ENCODE measurements at places on chromosomes 3 and 15. TPM values are rescaled to one million over a fixed set of nuclear protein-coding genes. Genes with fewer than 3 reads are reported as not detected.

Gene TMEM266
- total RNA-seq, result 0.25 TPM

Gene KIF15
- 1.1 TPM for total RNA-seq

Gene PLA1A
- total RNA-seq, result not detected

Gene UBE2E1
- total RNA-seq, result 65.3 TPM

Gene DNAH12
- total RNA-seq, result 0.22 TPM

Gene GABRB3
- not detected for total RNA-seq

Gene LDHAL6B
- not detected for total RNA-seq

Gene FBXL22
- 1.7 TPM for total RNA-seq

Gene REC114
- total RNA-seq, result not detected

DNA sequence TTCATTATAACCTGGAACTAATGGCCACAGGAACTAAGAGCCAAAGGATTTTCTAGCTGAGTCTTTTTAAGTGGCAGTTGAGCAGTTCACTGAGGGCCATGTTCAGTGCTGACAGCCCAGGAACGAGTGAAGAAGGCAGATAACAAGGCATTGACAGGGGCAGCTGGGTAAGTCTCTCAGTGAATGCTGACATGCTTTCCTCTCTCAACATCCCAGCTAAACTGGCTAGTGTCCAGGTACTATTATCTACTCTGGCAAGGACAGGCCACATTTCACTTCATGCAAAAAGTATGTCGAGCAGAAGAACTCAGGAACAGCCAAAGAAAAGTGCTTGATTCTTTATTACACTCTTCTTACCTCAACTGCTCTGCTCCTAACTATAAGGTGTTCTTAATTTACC, 515.9 kb downstream of the NLGN1 start:
- no peak for DNase-seq

DNA sequence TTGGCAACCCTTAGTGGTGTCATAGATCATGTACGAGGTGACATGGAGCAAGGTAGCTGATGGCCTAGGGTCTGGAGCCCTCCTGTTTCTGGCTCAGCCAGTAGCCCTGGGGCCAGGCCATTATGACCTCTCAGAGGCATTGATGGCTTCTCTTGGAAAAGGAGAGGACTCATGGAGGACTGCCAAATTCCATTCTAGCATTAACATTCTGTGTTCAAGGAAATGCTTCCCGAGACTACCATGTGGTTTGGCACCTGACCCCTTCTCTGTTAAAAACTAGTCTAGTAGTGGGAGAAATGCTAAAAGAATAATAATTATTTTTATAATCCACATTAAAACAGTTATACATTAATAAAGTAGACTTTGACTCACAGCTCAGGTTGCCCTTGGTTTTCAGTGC, 40.2 kb upstream of the ADAMTSL3 start:
- DNase-seq, result no peak

- DNase-seq, result no peak
Measured at GRCh38 chr3:6551165-6551564, 309.8 kb upstream of the GRM7 start.

DNA sequence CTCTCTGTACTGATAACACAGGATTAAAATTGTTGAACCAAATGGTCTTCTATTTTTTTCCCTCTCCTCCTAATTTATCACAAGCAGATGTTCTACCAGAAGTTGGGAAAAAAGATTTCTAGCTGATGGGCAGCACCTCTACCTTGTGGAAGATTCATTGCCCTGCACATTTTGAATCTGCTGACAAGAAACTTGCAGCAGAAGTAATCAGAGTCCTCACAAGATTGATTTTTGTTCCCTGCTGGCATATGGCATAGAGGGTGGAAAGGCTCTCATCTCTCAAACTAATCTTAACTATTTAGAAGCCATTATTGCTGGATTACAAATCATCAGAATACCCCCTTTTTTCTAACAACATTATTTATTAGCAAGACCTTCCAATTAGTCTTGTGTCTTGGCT, 148.9 kb upstream of the MEIS2 start:
- no peak for DNase-seq

- DNase-seq, result peak; percentile 50
Measured at GRCh38 chr15:40130799-40131502, 22.3 kb upstream of the BMF start.

DNA sequence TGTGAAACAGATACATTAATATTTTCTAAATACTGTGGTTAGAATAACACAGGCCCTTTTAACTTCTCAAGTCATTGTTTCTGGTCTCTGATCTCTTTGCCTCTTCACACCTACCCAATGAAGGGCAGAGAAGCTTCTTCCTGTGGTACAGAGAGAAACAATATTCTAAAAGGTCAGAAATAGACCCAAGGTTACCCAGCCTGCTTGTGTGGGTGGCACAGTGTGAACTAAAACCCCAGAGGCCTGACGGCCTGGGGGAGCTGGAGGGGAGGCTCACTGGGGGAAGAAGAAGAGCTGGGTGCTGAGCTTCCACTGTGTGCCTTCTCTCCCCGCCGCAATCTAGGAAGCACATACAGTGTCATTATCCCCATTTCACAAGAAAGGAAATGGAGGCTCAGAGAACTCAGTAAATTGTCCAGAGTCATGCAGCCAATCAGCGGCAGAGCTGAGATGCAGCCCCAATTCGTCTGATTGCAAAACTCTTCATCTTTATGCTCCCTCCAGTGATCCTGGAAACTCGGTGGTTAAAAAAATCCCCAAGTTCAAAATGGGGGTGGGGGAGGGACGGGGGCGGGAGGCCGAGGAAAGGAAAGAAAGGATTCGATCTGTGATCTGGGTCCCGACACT, 64.1 kb upstream of the HEG1 start:
- DNase-seq, result no peak

DNA sequence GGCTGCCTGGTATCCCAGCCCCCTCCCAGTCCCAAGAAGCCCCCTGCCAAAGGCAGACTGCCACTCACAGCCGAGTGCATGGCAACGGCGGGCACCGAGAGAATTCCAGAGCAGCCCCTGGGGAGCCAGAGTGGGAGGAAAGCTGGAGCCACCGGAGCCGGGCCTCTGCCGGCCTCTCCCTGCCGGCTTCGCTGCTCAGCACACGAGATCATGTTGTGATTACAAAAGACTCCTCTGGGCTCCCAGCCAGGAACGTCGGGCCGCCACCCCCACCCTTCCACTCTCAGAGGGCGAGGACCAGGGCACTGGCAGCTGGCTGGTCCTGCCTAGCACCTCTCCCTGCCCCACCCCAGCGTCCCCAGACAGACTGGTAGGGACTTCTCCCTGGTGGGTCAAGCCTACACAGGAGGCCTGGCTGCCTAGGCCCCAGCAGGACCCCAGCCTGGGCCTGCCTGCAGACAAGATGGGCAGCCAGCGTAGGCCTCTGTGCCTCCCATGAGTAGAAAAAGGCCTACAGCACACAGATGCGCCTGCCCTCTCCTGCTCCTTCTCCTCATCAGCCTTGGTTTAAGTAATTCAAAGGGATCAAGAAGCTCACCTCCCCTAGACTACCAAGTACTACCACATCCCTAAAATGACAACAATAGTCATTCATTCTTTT, at the start of gene CCDC9B:
Gene CCDC9B, minus strand, starts transcription at position 200 of the 661 bp plus-strand sequence. Its CDS starts 120 bp downstream, at position 80.
- DNase-seq, result no peak

DNA sequence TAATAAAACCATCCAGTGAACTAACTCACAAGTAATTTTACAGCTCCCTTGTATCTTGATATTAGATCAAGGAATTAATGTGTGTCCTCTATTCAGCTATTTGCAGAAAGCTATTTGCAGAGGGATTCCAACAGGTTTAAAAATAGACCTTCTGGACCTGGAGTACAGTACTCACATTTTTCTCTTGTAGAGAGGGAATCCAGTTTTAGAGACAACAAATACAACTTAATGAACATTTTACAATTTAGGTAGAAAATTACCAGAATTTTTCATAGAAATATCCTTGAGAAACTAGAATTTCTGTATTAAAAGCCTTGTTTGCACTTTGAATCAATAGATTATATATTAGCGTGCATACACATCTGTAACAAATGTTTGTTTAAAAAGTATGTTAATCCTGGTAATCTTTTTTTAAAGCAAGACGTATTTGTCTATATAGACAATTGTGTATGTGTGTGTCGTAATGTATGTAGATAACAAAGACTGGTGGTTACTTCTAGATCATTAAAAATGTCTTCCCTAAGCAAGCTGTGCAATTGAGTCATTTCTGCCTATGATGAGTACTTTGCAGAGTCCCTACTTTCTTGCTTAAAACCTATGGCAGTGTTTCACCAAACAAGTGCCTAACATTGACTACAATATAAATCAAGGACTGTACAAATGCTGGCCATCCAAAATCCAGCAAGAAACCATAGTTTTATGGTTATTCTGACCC, 57.9 kb downstream of the PPP2R3A start:
- no peak for DNase-seq

DNA sequence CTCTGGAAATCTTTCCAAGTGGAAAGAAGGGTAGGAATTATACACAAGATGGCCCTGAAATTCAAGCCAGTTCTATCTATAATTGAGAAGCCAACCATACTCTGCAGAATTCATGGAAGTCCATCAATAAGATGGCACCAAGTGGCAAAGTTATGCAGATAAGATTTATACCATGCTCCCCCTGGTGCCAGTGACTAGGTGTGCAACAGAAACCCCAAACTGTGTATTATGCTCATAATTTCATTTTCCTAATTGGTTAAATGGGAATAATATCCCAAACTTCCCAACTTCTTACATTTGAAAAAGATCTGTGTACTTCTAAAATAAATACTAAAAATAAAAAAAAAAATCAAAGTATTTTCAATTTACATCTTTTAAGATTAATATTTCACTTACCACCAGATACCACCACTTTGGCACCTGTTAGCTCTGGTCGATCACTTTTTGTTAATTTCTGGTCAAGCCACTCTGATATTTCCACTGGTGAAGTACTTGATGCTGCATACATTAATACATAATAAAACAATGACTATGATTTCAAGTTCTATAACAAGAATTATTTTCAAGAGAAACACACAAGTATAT, 25.9 kb downstream of the ETFA start:
- peak; percentile 20 for DNase-seq

DNA sequence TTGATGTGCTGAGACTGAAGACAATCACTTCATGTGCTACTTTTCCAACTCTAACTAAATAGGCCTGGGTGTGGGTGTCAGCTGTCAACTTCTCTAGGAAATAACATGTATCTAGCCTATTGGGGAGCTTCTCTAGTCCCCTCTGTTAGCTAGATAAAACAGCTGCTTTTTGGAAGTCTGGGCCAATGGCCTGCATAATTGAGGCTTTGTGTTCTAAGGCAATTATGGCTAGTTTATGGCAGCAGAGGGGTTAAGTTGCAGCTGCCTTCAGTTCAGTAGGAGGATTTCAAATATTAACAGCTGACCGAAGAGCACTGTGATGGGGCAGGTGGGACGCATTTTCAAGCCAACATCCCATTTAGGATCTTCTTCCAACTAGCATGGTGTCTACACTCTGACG, 6.4 kb downstream of the COL8A1 start:
- DNase-seq, result no peak

DNA sequence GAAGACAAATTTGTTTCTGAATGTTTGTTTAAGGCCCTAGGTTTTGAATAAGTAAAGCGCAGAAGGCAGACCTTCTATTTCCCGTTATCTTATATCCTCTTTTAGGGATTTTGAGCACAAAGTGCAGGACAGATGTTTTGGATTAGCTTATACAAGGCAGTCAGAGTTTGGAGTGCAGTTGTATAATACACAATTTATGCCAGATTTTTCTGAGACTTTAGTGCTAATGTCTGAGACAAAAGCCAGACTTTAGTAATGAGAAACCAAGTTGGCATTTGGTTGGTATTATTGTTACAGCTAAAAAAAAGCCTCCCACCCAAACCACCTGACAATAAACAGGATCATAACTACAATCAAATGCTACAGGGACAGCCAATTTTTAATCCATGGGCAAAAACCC, 309.9 kb upstream of the SATB1 start:
- DNase-seq, result no peak

DNA sequence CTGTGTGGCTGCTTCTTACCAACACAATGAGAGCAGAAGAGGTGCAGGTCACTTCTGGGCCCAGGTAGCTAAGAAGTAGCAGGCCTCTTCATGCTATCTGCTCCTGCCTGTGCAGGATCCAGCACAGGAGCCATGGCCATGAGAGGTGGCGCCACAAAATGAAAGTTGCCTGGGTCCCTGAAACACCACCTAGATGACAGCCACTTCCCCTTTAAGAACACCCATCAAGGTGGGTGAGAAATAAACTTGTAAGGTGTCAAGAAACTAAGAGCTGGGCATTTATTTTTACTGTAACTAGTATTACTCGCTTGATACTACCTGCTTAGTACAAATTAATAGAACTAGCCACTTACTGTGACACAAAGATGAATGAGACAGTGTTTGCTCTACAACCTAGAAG, 484.6 kb upstream of the TBL1XR1 start:
- no peak for DNase-seq

DNA sequence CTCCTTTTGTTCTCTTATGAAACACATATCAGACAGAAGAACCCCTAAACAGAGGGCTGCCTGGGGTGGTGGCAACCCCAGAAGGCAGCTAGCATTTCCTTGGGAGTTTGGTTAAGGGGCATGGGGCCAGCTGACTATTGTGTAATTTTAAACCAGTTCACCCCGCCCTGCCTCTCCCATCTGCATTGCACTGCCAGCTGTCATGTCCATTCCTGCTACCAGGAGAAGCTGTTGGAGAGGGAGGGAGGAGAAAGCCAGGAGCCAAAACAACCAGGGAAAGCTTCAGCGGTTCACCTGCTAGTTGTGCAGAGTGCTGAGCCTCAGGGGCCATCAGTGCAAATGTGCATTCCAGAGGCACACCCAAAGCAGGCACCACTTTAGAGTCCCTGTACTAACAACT, 47.6 kb upstream of the ATP1B3 start:
- DNase-seq, result no peak

GRCh38 chr3:79587150-79587549, 180.6 kb downstream of the ROBO1 start:
- no peak for DNase-seq

DNA sequence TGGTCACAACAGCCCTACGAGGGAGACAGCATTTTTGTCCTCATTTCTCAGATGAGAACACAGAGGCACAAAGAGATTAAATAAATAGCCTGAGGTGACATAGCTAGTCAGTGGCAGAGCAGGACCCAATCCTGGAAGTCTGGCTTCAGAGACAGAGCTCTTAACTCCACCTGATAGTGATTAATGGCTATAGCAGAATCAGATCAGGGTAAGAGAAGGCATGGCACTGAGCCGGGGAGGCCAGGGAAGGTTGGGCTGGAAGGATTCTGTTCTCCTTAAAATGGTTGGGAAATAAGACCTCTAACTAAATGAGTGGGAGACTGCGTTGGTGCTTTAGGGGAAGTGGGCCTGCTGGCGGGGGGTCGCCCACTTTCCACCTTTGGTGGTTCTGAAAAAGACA, 104.5 kb downstream of the VGLL4 start:
- DNase-seq, result no peak

DNA sequence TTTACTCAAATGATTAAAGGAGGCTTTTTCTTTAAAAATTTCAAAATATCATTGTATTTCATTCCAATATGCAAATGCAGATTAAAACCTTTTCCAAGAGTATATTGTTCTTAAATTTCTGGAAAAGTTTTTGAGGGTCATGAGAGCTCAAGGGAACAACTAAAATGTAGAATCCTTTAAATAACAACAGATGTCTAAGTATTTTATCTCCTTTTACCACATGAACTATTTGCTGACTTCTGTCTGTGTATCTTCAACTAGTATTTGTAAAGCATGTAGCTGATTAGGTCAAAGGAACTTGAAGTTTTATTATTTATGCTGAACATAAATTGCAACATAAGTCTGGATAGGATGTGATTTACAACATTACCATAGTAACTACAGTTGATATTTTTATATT, 402.6 kb downstream of the CNTN6 start:
- DNase-seq, result no peak

GRCh38 chr3:101340591-101340990, 20.2 kb upstream of the IMPG2 start:
- DNase-seq, result no peak

- no peak for DNase-seq
Measured at GRCh38 chr15:29988701-29989100, 94.1 kb upstream of the GOLGA8J start.

Data from CD4-positive, CD25-positive, alpha-beta regulatory T cell (primary cell).